ENCODE measurements at places on chromosomes 5 and 9.

DNA sequence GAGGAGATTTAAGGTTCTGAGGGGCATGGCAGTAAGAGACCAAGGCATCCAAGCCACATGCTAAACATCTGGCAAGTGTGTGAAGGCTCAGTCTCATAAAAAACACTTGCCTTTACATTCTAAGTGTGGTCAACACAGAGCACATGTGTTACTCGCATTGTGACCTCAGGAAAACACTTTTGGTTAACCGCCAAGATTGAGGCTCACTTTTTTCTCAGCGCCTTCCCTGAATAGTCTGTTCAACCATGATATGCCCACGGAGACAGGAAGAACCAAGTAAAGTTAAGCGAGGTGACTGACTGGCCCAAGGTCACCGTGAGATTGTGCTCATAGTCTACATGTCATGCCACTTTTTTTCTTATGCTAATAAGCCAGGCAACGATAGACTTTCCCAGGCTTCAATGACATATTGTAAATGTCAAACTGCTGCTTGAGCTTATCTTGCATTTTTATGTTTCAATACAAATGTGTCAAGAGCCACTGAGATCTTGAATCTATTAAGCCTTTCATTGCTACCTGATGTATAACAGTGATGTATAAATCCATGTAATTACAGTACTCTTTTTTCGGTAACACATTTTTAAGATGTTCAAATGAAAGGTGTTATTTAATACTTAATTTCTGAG, 21.1 kb upstream of the IL9 start:
- no peak for DNase-seq

- no peak for DNase-seq
Measured at GRCh38 chr5:170493028-170493820, 10.6 kb upstream of the KCNIP1 start.

- no peak for DNase-seq
Measured at GRCh38 chr5:36179950-36180349, 28.0 kb downstream of the SKP2 start.

- no peak for DNase-seq
Measured at GRCh38 chr9:87722393-87723088, 3.4 kb upstream of the CTSL start.

- no peak for DNase-seq
Measured at GRCh38 chr5:179504600-179505396, 45.6 kb upstream of the RUFY1 start.

GRCh38 chr9:127189628-127190027, 67.2 kb upstream of the ANGPTL2 start:
- DNase-seq, result no peak

DNA sequence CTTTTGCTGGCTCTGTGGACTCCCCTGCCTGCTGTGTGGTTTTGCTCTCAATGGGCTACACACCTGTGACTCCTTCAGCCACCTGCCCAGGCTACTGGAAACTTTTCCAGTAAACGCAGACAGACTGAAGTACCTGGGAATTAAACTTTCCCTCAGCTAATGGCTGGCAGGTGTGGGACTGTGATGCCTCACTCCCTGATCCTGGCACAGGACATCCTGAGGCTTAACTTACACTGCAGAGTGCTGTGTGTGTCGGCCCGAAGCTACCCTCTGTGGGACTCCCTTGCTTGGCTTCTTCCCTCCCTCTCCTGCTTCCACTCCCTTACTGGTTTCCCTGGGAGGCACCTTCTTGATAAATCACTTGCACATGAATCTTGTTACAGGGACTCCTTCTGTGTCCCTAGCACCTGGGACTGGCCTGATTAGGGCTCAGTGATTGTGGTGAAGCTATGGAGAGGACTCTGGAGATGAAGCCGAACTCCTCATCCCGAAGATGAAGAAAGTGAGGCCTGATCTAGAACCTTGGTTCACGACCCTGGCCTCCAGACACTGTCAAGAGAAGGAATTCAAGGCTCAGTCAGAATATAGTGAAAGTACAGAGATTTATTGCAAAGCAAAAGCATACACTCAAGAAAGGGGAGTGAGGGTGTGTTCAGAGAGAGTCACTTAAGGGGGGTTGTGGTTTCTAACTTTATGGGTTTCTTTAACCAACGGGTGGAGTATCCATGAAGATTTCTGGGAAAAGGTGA, 113.4 kb upstream of the ALDH1B1 start:
- DNase-seq, result no peak

GRCh38 chr9:95505717-95506427, 10.9 kb downstream of the PTCH1 start:
- no peak for DNase-seq

DNA sequence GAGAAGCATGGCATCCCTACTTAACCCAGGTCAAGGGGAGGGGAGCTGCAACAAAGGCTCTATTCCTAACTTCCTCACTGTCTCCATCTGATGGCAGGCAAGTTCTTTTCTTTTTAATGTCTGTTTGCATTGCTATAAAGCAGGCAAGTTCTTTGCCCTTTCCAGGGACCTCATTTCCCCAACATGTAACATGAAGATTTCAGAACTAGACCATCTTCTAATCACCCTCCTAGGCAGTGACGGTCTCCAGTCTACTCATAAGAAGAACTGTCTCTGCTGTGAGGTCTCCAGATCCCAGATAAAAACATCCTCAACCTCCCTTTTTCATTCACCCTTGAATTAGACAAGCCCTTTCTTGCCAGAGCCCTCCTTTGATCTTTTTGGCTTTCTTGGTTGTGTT, 42.1 kb downstream of the PPP1R2B start:
- DNase-seq, result no peak

DNA sequence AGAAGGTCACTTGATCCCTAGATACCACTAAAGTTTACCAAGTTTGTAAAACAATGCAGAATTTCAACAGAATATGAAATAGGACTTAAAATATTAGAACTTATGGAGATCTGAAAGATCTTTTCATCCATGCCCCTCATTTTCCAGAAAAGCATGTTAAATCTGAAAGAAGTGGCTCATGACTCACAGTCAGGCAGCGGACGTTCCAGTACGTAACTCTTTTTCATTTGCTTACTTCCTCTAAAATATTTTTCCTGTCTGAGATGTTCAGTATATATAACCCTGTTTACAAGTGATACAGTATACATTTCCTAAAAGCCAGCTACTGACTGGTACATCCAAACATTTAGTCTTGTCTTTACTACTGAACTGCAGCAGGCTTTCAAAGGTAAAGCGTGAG, 22.3 kb downstream of the FBXW2 start:
- DNase-seq, result no peak

- DNase-seq, result no peak
Measured at GRCh38 chr5:1484730-1485578, 38.8 kb downstream of the LPCAT1 start.

- no peak for DNase-seq
Measured at GRCh38 chr5:134506054-134507039, 19.1 kb upstream of the JADE2 start.

- DNase-seq, result no peak
Measured at GRCh38 chr9:35774907-35775635, 16.3 kb upstream of the NPR2 start.

GRCh38 chr9:71756753-71757152, 11.6 kb downstream of the CEMIP2 start:
- DNase-seq, result no peak

- DNase-seq, result no peak
Measured at GRCh38 chr5:56737951-56738606, 77.3 kb upstream of the MAP3K1 start.

DNA sequence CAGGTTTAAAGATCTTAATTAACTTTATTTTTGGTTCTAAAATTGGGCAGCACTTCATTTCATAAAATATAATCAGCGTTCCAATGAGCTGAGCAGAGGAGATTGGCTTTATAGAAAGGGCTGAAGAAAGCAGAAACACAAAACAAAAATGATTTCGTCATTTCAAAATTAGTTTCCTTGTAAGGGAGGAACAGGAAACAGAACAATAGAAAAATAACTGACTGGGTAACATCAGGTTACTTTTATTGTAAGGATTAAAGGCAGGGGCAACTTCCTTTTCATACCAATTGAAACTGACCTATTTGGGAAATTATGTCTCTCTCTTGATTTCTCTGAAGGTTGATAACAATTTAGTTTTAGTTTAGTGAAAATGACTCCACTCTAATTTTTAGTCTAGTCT, 157.1 kb downstream of the ATP10B start:
- DNase-seq, result no peak

- no peak for DNase-seq
Measured at GRCh38 chr5:66867618-66868322, 271.6 kb downstream of the MAST4 start.

- DNase-seq, result no peak
Measured at GRCh38 chr9:132007371-132008025, 72.2 kb downstream of the MED27 start.

- no peak for DNase-seq
Measured at GRCh38 chr5:39040875-39041274, 33.3 kb downstream of the RICTOR start.

DNA sequence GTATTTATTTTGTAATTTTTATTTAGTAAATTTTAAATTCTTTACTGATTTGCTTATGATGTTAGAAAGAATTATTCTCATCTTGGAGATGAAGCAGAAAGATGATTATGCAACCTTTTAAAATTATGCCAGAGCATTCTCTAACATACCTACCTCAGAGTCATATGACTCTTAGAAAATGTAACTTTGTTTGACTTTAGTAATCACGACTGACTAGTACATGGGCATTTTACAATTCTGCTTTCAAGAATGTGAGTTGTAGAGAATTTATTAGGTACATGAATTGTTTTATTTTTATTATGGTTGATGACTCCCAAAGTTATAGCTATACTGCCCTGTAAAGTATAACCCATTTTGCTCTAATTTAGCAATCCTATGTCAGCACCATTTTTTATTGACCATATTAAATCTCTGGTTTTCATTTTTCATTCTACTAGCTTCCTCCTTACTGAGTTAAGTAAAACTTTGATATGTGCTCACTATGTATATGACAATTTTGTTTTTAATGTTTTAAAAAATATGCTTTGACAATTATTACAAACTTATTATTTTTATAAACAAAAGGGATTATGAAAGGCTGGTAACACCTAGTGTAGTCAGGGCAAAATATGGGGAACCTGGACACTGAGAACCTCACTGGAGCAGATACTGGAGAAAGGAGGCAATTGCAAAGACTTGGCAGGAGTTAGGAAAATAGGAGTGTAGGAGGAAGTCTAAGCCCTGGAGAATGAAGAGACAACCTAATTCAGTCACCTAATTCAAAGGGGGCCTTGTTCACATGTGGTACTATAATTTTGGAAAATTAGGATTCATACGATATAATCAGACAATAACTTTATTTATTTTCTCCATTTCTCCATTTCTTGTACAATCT, 249.7 kb upstream of the DAB2 start:
- DNase-seq, result no peak

GRCh38 chr5:56565283-56565615, 250.1 kb upstream of the MAP3K1 start:
- DNase-seq, result no peak

- no peak for DNase-seq
Measured at GRCh38 chr5:117497601-117498000, 923.0 kb upstream of the SEMA6A start.

DNA sequence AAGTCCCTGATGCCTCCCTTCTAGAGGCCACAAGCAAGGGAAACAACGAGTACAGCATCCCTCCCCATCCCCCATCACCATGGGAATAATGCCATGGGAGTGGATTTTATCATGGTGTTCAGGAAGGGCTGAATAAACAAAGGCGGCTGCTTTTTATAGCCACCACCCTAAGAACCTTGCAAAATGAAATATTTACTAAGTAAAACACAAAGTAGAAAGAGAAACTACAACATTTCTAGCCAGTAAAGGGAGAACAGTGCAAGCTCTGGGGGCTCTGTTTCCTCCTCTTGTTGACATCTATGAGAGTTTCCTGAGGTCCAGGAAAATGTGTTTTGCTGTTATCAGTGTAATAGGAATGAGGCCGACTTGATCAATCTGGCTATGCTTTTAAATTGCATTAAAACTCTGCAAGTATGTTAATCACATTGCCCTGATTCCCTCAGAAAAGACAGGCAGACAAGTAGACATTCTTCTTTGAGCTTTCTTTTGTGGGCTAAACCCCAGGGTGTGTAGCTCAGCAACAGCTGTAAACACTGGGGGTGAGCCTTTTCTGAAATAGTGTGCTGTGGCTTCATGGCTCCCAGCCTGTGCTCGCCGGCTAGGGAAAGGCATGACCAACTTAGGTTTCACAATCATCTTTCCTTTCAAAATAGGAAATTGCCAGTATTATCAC, 31.1 kb downstream of the SV2C start:
- DNase-seq, result no peak

- no peak for DNase-seq
Measured at GRCh38 chr5:165858118-165858517, 2352.7 kb downstream of the MAT2B start.

DNA sequence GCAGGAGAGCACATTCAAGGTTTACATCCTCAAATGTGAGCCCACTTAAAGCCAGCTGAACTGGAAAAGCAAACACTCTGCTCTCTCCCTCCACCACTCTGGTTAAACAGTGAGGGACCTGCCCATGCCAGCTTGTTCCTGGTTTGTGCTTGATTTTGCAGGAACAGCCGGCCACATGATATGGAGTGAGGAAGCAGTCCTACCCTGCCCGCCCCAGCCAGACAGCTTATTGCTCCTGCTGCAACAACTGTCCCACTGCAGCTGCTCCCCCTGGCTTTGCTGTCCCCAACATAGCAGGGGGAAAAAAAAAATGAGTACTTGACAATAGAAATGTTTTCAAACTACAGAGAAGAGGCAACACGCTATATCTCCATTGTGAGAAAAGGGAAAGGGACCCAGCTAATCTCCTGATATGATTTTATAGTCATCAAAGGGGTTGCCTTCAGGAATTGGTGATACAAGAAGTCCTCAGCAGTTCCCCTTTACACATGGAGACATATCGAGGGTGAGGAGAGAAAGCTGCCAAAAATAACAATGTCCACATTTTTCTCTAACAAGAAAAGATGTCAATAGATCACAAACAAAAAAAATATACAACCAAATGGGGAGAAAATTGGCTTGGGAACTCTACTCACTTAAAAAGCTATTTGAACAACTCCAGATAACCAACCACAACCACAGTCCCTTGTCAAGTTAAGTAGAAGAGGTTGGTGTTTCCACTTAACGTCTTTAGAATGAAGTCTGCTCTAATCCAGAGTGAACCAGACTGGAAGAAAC, 4.6 kb downstream of the MYO10 start:
- DNase-seq, result no peak

- no peak for DNase-seq
Measured at GRCh38 chr9:121861501-121862180, 210.2 kb downstream of the DAB2IP start.

GRCh38 chr5:62460578-62460983, 48.0 kb downstream of the IPO11 start:
- no peak for DNase-seq

Measured in stimulated activated CD8-positive, alpha-beta memory T cell treated with anti-CD3 and anti-CD28 coated beads, Interleukin-15, amount 100 ng/mL, for 1 hour (primary cell).